CD8-positive, alpha-beta T cell (primary cell): ENCODE measurements at places on chromosomes 5 and 9.

DNA sequence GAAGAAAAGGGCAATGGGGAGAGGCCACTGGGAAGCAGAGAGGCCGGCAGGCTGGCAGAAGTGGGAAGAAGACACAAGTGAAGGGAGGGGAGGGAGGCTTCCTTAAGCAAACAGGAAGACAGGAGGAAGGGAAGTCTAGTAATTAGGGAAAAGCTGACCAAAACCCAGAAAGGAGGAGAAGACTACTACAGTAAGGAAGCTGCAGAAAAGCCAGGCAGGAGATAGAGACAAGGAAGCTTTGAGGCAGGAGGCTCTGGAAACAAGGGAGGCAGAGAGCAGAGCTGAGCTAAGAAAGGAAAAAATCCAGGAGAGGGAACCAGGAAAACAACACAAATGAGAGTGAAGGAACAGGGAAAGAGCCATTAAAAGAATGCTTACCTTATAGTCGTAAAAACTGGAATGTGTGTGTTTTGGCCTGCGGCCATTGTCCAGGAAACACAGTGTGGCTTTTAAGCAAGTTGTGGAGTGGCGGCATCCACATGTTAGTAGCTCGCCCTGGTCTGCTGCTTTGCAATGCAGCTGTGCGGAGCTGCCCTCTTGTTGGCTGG, 317.1 kb upstream of the CLINT1 start:
- no peak for DNase-seq

GRCh38 chr9:120619751-120620655, 40.0 kb upstream of the CDK5RAP2 start:
- DNase-seq: peak; percentile 60

DNA sequence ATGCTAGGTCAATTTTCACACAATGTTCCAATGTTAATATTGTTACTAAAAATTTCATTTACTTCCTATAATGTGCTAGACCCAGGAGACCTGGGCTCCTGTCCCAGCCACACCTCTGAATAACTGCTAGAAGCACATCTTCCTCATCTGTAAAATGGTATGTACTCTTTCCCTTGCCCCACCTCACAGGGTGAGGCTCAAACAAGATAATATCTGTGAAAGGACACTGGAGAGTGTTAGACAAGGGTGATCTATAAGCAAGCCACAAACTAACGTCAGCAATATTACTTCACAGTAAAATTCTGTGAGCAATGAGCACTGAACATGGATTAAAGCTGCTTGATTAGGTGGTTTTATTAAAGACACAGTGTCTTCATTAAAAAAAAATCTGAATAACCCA, 186.4 kb downstream of the EPB41L4A start:
- DNase-seq: no peak

- DNase-seq: no peak
These were observed 496 bp downstream of the TLX3 start for GRCh38 chr5:171309276-171310211.

DNA sequence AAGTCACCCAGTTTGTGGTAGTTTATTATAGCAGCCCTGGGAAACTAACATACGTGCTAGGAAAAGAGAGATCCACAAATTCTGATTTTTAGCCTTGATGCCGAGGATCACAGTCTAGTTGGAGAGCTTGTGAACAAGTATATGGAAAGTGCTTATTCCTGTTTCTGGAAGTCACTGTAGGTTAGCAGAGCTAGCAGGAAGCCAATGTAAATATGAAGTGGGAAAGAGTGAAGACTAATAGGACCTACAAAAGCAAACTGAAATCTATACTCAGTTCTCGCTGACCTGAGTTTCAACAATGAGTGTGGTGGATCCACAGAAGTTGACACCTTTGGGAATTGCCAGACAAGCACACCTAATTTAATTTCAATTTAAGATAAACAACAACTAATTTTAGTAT, 254.9 kb downstream of the PLK2 start:
- no peak for DNase-seq

DNA sequence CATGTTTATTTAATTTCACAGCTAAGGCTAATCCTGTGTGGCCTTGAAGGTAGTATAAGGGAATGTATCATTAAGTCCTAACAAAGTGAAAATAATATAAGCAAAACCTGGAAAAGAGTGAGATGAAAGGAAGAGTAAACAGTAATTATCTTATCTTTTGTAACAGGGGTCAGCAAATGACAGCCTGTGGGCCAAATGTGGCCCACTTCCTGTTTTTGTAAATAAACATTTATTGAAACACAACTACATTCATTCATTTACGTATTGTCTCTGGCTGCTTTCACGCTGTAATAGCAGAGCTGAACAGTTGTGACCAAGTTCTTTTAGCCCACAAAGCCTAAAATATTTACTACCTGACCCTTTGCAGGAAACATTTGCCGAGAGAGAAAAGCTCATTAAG, 78.4 kb upstream of the HTR4 start:
- DNase-seq: no peak
